Cerebellar cortex (tissue), 1 donor: ENCODE measurements at places on chromosomes 7 and 10.

GRCh38 chr7:11474902-11475585 lies 357.0 kb downstream of the THSD7A start:
- DNase-seq = no peak

DNA sequence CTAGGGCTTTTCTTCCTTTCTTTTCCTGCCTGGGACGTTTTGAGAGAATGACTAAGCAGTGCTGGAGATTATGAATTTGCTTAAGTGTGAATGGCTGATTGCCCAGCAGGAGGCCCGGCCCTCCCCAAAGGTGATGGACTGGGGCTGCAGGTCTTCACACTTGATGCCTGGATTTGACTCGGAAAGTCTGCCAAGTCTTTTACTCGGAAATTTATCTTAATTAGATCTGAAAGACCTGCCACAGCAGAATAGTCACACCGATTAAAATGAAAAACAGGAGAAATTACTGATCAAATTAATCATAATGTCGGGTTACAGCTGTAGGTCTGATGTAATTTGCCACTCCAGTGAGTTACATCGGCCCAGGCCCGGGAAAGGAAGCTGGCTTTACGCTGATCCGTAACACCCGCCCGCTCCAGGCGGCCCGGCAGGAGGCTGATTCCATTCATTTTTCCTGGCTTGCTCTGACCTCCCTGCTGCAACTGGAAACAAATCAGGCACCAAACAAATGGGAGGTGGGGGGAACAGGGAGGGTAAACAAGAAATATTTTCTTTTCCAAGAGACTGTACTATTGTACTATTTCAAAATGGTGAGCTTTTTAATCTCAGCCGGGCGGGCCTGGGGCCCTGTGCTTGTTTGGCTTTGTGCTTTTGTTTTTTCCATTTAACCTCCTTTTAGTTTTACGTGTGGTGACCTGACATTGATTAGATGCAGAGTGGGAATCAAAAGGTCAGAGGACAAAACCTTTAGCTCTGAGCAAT lies 212.4 kb upstream of the YAE1 start:
- peak; percentile 21 for DNase-seq

DNA sequence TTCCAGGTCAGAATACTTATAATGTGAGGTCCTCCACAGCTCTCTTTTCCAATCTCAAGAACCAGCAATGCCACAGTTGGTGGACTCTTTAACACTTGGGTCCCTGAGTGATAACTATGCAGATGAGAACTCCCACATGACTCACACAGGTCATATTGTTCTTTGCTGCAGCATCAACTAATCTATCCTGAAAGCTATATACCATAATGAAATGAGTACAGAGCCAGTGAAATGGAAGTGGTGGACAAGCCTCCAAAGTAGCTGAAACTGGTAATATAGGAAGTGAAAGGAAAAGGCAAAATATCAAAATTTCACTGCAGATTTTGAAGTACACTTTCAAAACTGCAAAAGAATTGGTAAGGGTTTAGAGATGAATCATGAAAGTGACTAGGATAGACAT lies 45.6 kb downstream of the SORCS1 start:
- DNase-seq = no peak

- no peak for DNase-seq
Measured at GRCh38 chr10:22323538-22324305, 2.8 kb downstream of the BMI1 start.

- peak; percentile 75 for DNase-seq
Measured at GRCh38 chr10:32379318-32379949, 32.5 kb upstream of the EPC1 start.

DNA sequence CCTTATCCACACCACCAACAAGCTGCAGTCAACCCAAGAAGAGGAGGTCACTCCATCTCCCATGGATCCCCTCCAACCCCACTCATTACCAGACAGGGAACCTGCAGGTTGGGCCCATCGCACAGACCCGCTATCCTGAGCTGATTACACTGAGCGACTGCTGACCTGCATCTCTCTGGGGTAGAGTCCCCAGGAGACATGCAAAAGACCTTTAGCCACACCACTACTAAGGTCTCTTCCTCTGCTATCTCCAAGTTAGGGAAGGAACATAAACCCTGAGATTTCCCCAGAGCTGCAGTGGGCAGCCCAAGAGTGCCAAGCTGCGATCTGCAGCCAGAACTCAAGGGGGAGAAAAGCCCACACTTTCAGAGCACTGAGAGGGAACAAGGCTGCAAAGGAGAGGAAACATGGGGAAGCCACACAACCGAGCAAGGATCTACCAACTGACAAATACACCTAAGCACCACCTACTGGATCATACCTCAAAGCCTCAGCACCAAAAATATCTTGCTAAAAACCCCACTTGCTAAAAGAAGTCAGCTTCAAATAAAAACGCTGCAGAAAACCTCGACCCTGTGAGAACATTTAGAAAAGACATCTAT lies 298.2 kb downstream of the SORCS1 start:
- DNase-seq = no peak

GRCh38 chr7:2738766-2739549 lies 51.0 kb downstream of the AMZ1 start:
- no peak for DNase-seq

- DNase-seq = no peak
Measured at GRCh38 chr7:37714606-37715005, 31.0 kb downstream of the GPR141 start.

DNA sequence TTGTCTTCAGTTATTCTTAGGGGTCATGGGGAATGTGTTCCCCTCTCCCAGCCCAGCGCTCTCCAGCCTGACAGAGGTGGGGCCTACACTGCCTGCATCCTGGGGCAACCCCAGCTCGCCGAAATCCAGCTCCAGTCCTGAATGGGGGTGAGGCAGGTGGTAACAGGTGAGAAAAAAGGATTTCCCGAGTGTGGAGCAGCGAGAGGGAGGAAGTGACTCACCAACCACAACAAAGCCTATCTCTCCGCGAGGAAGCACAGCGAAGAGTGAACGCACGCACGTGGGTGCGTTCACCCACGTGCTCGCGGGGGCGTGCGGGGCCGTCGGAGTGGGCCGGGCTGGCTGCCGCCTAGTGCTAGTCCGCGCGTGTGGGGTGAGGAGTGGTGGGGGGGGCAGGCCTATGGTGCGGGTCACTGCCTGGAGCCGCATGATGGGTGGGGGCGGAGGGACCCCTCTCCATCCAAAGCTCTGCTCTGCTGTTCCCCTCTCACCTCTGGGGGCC lies 855 bp upstream of the PALD1 start:
- DNase-seq = no peak

GRCh38 chr10:6027929-6028328 lies 34.2 kb downstream of the IL2RA start:
- DNase-seq = no peak

GRCh38 chr7:27128776-27129728 lies 1.5 kb downstream of the HOXA4 start:
- no peak for DNase-seq

DNA sequence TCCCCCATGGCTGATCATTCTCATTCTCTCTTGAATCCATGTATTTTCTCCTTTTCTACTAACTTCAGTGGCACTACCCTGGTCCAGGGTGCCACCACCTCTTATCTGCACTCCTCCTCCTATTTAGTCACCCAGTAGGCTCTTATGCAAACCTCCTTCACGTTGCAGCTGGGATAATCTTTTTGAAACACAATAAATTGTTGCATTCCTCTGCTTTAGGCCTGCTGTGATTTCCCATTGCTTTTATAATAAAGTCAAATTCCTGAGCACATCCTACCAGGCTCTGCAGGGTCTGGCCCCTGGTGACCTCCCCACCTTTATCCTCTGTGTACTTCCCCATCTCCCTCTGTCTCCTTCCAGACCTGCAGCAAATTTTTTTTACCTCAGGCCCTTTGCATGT lies 112.7 kb upstream of the KIAA1217 start:
- DNase-seq = no peak
